ENCODE measurements at places on chromosomes 5 and 9.

DNA sequence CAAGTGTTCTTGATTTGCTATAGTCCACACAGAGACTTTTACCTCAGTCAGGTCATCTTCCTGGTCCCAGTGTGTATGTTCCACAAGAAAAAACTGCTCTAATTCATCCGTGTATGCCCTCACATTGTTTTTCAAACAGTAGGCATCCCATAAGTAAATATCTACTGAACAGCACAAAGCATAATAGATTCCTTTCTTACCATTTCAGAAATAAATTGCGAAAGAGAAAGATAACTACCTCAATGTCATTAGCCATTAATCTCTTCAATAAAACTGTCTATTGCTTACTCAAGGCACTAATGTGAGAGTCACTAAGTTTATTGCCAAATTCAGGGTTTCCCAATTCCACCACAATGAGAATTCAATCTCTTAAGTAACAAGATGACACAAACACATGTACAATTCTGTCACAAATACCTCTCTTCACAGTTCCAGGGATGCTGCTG is 9.6 kb downstream of the FBXW2 start:
- no peak for DNase-seq

GRCh38 chr5:150624334-150625163 is 15.9 kb upstream of the SYNPO start:
- no peak for DNase-seq

GRCh38 chr5:112717506-112718082 is 20.1 kb upstream of the APC start:
- DNase-seq = no peak

GRCh38 chr9:34385561-34386230 is 9.0 kb upstream of the MYORG start:
- no peak for DNase-seq

DNA sequence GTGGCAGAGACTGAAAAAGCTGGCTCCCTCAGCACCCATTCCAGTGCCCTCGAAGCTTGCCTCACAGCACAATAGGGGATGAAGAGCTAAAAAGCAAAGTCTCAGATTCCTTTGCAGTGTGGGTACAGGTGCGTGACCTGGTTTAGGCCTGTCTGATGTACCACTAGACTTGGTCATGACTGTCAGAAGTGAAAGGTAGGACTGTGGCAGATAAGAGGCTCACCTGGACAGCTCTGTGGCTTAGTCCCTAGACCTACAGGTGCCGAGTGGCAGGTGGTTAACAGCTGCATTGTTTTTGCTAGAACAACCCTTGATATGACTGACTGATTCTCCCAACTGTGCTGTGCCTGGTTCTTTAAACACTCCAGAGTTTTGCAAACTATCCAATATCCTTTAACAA is 14.7 kb upstream of the SFXN1 start:
- DNase-seq = no peak

DNA sequence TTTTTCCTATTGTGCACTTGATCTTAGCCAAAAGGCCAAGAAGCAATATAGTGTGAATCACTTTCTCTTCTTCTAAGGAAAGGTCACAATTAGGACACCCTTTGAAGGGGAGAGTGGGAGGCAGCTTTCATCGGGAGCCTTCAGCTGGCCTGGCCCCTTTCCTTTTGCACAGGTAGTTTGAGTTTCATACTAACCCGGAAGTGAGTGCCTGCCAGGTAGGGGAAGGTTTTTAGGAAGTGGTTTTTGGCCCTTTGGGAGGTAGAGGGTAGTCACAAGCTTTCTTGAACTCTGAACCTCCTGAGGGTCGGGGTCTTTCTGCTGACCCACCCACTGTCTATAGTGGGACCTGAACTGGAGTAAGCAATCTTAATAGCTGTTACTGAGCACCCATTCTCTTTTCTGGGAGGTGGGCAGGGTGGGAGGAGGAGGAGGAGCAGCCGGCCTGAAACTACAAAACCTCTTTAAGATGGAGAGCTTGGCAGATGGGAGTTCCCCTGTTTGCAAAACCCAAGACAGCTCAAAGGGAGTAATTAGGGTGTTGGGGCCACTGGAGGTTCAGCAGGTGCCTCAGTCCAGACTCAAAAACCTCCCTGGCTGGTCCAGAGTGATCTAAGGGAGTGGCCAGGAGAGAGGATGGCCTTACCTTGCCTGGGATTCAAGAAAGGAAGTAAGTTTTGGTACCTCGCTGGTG is 6.0 kb downstream of the LARP1 start:
- no peak for DNase-seq

GRCh38 chr9:109817146-109817845 is 37.3 kb downstream of the PALM2AKAP2 start:
- DNase-seq = no peak

DNA sequence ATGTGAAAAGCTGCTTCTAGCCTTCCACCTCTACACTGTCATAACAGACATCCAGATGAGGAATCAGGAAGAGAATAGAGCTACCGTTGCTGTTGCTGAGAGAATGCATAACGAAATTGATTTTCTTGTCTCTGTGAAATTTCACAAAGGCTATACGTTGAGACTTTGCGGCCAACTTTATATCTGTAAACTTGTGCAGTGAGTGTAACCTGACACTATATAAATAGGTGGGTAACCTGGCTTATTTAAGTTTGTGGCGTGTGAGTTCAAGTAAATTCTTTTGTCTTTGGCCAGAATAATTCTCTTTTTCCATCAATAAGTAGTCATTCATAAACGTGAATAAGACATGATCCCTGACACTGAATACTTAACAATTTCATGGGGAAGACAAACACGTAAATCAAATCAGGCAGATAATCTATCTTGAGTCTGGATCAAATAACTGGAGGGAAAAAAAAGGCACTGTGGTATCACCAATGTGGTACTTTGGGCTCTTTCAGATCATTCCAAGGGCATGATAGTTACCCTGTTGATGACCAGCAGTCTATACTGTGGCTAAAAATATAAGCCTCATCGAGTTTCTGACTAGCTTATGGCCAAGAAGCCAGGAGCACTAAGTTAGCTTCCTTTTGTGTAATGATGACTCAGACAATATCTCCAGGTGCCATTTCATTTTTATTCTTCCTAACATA is 98.2 kb upstream of the RASA1 start:
- DNase-seq = no peak

GRCh38 chr9:125878164-125878631 is 131.0 kb downstream of the PBX3 start:
- DNase-seq = no peak

- DNase-seq = no peak
Measured at GRCh38 chr5:1193591-1193985, 7.8 kb upstream of the SLC6A19 start.

GRCh38 chr9:19181561-19181960 is 48.9 kb upstream of the DENND4C start:
- no peak for DNase-seq

- DNase-seq = no peak
Measured at GRCh38 chr5:171129308-171129707, 179.7 kb upstream of the TLX3 start.

DNA sequence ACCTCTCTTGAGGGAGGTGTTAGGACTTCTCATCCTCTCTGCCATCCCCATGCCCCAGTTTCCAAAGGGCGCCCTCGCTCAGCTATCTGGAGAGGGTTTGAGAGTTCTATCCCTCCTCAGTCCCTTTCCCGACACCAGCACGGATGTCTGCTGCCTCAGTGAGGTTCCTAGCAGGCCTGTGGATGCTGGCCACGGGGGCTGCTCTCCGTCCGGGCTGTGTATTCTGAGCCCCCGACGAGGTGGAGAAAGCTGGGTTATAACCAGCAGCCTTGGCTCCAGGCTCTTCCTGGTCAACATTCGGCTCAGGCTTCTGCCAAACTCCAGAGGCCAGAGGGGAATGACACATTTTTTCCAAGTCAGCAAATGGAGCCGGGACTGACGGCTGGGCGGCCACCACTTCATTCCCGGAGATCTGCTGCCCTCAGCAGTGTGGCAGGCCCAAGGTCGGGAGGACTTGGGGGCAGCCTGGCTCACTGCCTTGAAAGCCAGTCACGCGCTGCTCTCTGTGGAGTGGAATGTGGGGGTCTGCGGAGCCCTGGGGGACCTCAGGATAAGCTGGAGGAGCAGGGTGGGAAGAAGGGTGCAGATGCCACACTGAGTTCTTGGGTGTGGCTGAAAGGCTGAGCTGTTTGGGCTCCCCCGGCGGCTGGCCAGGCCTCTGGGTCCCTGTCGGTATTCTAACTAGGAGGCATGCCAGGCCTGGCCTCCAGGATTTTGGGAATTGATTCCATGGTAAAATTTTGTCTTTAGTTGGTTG is 27.4 kb downstream of the PTPA start:
- no peak for DNase-seq

- no peak for DNase-seq
Measured at GRCh38 chr9:87793292-87793691, 67.4 kb downstream of the CTSL start.

GRCh38 chr9:34987160-34987901 is 2.2 kb upstream of the DNAJB5 start:
- no peak for DNase-seq

DNA sequence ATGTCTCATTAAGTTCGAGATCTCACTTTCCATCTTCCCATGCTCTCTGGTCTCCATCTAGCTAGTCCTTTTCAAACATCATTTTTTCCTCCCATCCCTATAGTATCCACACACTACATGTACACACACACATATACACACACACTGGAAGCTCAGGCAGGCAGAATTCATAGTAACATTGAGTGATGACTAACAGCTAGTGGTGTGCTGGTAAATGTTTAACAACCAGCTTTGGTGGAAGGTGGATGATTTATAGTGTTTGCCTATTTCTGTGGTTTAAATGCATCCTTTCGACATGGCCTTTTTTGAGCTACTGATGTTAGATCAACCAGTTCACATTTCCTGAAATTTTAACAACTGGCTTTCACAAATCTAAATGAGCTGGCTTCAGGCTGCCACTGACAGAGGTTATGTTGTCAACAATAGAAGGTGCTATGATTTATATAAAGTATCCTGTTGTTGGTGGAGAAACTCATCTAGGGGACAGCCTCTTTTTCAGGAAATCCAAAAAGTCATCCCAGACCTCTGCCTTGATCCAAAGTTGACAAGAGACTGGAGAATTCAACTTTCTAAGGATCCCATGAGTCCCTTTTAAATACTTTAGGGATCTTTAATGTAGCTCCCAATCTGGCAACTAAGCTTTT is 117.8 kb downstream of the CCDC192 start:
- DNase-seq = no peak

DNA sequence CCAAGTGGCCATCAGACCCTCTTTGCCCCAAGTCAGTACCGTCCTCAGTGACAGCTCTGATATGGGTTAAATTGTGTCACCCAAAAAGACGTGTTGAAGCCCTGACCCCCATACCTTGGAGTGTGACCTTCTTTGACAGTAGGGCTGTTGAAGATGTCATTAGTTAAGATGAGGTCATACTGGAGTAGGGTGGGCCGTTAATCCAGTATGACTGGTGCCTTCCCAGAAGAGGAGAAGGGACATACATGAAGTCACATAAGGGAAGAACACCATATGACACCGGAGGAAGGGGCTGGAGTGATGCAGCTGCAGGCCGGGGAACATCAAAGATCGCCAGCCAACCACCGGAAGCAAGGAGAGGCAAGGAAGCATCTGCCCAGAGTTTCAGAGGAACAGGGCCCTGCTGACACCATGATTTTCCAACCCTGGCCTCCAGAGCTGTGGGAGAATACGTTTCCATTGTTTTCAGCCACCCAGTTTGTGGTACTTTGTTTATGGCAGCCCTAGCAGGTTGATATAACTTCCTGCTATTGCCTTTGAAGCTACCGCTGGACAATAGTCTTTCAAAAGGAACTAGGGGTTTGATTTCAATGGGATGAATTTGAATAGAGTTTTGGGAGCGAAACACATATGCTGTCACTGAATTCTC is 36.4 kb upstream of the CPEB4 start:
- no peak for DNase-seq

GRCh38 chr9:19446361-19446861 is 37.6 kb downstream of the ACER2 start:
- DNase-seq = no peak

DNA sequence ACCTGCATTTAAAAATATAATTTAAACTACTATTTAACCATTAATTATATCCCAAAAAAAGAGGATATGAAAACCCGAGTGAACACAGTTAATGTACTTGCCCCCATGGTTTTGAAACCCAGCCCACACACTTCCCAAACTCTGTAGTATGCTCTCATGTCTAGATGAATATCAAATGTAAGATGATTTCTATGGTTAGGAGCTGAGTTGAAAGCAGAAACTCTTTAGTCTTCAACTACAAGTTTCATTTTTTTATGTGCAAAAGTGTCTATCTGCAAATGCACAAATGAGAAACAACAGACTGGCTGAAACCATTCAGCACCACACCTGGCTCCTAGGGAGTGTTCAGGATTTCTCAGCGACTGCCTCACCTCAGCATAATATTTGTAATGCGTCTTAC is 183.3 kb downstream of the SEMA5A start:
- no peak for DNase-seq

- no peak for DNase-seq
Measured at GRCh38 chr5:62126090-62126489, 179.9 kb upstream of the KIF2A start.

GRCh38 chr9:134200730-134201129 is 36.4 kb upstream of the RNU6ATAC start:
- no peak for DNase-seq
